Stimulated activated effector memory CD8-positive, alpha-beta T cell treated with anti-CD3 and anti-CD28 coated beads, Interleukin-12 subunit alpha, Interleukin-12 subunit beta, amount 100 ng/mL, for 72 hours (primary cell): ENCODE measurements at places on chromosomes 5 and 9.

DNA sequence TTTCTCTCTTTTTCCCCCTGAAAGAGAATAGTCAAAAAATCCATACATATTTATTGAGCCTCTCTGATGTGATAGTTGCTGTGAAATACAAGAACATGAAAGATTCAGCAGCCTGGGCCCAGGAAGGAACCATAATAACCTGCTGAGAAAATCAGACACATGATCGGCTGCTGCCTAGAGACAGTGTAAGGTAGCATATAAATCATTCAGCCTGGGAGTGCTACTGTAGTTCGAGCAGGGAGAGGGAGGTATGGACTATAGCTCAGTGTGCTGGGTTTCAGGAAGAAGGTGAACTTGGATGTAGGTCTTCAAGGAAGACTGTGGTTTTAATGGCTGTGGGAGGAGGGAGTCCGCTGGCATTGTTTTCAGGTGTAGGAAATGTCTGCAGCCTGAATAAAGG is 469.1 kb downstream of the RAB3C start:
- DNase-seq: no peak

DNA sequence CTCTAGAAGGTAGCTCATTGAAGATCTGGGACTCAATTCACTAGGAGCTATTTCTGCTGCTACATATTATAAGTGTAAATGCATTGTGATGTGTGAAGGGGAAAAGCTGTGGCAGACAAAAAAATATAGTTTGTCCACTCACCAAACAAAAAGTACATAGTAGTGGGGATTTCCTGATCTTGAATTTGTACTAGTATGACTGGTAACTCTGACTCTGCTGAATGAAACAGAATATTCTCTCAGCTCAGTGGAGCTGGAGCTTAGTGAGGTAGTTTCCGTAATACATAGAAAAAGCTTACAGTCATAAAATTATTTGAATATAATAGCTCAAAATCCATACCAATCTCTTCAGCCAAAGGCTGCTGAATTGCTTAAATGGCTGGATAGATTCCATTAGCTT is 455.6 kb upstream of the CD180 start:
- no peak for DNase-seq

GRCh38 chr5:22683050-22683449 is 170.1 kb downstream of the CDH12 start:
- no peak for DNase-seq

- no peak for DNase-seq
Measured at GRCh38 chr5:77767301-77767700, 8.8 kb downstream of the TBCA start.

GRCh38 chr9:133742849-133743444 is 4.8 kb upstream of the SARDH start:
- DNase-seq: peak; percentile 73

- no peak for DNase-seq
Measured at GRCh38 chr5:126597156-126597555, 2.1 kb upstream of the ALDH7A1 start.

GRCh38 chr5:126869005-126869451 is 92.1 kb downstream of the LMNB1 start:
- no peak for DNase-seq

GRCh38 chr5:122761115-122761514 is 13.8 kb upstream of the SNX2 start:
- DNase-seq: no peak

GRCh38 chr5:134647750-134648424 is 698 bp upstream of the SEC24A start:
- DNase-seq: peak; percentile 67

DNA sequence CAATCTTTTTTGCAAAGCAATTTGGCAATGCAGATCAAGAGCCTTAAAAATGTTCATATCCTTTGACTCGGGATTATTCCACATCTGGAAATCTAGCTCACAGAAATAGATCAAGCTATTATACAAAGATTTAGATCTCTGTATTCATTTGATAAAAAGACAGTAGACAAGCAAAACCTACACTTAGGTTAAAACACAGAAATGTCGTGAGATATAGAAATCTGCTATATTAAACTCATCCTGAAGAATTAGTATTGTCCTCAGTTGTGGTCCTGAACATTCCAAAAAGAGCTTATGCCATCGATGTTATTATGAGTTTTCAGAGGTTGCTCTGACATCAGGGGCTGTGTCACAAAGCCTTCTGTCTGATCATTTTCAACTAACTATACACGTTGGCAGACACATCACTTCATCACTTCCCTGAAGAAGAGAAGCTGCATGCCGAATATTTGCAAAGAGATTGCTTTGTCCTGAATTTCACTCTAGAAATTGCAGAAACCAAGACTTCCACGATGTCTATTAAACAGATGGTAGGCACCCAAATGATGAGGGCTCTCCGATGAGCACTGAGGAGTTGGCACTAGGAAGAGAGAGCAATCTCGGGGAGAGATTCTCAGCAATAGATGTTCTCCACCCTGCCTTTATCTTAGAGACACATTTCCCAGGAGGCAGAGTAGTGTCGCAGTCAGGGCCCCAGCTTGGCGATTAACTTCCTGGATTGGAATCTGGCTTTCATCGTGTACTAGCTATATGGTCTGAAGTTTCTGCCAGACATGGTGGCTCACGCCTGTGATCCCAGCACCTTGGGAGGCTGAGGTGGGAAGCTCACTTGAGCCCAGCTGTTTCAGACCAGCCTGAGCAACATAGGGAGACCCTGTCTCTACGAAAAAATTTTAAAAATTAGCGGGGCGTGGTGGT is 1.9 kb upstream of the UBTD2 start:
- no peak for DNase-seq

- DNase-seq: no peak
Measured at GRCh38 chr9:22413884-22414283, 32.7 kb upstream of the DMRTA1 start.

DNA sequence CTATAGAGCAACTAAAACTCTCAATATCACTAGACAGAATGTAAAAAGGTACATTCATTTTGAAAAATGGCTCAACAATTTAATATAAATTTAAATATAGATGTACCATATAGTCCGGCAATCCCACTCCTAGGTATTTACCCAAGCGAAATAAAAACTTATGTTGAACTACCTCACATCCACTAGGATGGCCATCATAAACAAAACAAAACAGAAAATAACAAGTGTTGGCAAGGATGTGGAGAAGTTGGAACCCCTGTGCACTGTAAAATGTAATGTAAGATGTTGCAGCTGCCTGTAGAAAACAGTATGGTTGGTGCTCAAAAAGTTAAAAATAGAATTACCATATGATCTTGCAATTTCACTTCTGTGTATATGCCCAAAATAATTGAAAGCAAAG is 36.9 kb upstream of the SELENOP start:
- no peak for DNase-seq

DNA sequence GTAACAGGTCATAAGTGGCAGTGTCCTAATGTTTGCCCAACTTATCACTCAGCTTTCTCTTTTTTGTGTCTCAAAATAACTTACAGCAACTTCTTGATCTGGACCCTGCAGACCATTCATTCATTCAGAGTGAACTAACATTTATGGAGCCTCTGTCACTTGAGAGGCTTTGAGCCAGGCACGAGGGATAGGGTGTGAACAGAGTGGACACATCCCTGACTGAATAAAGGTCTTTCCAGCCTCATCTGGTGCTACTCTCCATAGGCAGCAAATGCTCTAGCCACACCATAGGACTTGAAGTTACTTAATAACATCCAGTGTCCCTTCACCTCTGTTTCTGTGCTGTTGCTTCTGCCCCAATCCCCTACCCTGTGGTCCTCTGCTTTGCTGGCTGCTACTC is 212.1 kb upstream of the FBN2 start:
- DNase-seq: no peak

- no peak for DNase-seq
Measured at GRCh38 chr9:127676638-127677037, 30.1 kb upstream of the CFAP157 start.

GRCh38 chr9:121138973-121139372 is 62.7 kb downstream of the RAB14 start:
- no peak for DNase-seq

DNA sequence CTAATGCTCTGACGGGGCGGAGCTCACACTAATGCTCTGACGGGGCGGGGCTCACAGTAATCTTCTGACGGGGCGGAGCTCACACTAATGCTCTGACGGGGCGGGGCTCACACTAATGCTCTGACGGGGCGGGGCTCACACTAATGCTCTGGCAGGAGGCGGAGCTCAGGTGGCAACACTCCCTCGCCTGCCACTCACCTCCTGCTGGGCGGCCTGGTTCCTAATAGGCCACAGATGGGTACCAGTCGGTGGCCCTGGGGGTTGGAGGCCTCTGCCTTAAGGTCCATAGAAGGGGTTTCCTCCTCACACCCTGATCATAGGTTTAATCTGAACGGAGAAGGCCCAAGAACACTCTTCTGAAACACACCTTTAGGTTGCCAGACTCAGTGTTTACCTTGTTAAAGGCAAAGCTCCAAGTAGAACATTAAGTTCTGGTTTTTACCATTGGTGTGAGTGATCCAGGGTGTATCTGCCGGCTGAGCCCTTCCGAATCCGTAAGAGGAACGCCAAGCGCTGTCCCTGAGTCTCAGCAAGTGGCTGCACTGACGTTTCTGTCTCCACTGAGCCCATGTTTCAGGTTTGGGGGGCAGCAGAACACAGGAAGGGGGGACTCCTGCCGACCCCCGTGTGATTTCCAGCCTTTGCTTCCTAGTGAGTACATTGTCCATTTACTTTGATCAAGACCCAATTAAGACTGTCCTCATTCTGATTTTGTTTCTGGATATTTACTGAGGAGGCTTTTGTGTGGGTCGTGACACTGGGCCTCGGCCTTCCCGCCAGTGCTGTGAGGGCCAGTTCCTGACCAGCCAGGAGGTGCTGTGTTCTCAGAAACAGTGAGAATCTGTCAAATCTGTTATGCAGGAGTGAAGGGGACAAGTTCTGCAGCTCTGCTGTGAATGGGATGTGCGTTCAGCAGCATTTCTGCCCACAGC is 24.6 kb upstream of the LRRC14B start:
- no peak for DNase-seq

DNA sequence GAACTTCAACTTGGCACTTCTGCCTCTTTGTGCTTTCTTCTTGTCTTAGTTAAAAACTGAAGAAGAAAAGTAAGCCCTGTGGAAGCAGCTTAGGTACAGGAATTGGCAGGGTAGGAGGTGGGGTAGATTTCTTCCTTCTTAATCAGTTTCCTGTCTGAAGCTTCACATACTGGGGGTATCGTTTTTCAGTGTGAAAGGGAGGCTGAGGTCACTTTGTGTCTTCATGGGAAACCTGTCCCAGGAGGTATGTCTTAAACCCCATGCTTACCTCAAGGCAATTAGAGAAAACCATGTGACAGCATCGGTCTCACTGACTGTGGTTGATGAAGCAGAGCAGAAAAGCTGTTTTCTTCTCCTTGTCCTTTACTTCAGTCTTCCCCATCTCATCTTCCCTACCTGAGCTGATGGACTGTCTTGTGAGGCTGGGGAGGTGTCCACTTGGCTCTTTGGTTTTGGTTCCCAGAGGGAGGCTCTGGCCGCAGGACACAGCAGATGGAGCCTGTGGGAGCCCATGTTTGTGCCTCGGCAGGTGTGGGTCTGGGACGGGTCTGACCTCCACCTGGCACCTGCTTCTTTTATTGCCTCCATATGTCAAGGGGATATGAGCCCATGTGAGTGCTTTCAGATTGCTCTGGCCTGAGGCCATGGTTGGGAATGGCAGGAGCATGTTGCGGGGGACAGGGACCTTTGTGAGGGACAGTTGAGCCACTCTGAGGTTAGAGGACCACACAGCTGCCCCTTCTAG is 47.0 kb downstream of the SH3GL2 start:
- DNase-seq: no peak

DNA sequence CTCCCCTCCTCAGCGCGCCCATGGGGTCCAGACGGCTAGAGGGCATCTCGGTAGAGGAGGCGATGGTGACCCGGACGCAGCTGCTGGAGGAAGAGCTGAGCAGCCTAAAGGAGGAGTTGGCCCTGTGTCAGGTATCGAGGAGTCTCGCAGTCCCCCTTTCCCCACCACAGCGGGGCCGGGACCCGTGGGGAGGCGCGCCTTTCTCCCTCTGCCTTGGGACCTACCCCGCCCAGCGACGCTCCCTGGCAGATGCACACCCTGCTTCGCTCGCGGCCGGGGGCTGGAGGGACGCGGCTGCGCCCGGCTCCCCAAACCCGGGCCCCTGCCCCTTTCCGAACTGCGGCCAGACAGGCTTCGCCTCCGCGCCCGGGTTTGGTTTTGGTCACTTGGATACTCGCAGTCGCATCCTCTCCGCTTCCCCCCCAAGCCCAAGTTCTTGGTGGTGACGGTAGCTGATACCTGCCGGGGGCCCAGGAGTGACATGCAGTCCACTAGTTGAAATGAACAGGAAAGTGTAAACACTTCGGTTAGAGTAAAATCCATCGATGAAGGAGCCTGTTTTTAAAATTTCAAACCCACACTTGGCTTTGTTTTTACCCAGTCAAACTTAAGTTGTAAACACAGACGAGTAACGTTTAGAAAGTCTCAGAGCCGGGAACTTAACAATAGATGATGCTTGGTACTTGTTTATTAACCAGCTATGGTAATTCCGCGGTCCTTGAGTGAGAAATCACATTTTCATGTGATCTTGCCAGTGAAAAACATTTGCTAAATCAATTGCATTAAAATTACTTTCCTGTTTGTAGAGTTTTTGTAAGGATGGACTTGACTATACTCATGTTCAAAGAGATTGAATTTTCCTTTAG is 688 bp downstream of the CNTLN start:
- DNase-seq: no peak

DNA sequence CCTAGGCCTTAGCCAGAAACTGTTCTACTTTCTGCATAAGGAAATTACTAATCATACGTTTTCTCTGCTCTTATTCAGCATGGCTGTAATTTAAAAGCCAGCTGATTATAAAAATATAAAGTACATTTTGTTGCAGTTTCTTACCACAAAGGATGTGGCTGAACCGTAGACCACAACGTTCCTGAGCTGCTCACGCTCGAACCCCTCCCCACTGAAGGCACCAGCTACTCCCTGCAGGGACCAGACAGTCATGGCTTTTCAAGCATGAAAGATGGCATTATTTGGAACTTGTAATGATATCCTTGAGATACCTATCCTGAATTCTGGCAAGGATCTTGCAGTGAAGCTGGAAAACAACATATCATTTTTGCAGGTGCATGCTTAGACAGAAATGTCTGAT is 91.8 kb upstream of the DMRT1 start:
- DNase-seq: no peak

DNA sequence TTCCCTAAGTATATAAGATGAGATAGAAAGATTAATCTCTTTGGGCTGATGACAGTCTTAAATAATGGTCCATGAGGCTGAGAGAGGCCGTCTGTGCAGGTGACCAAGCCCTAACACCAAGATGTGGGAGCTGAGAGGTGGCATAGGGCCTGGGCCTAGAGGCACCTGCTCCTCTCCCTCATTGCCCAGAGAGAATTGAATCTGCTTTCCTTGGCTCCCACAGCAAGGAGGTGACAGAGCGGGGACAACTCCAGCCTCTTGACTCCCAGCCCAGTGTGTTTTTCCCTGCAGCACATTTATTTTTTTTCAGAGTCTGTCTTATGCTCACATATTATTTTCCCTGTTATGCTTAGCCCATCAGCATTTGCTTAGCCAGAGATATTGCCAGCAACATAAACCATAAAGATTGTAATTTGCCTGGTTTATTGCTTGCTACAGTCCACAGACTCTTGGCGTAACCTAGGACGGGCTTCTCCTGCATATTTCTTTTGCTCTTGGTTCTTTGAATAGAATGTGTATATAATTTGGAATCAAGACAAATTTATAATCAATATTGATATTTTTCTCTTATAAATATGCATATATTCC is 105.6 kb downstream of the NTRK2 start:
- DNase-seq: no peak

GRCh38 chr5:168015506-168015905 is 275.9 kb upstream of the WWC1 start:
- no peak for DNase-seq

GRCh38 chr5:127586066-127586770 is 62.7 kb upstream of the CTXN3 start:
- DNase-seq: no peak

GRCh38 chr5:135269931-135270421 is 129.1 kb downstream of the MACROH2A1 start:
- DNase-seq: no peak
